ENCODE measurements at places on chromosomes 4 and X.

GRCh38 chrX:39212456-39212855 lies 411.2 kb downstream of the MID1IP1 start:
- DNase-seq, result no peak

GRCh38 chr4:140242357-140243277 lies 88.6 kb upstream of the MAML3 start:
- no peak for DNase-seq

- no peak for DNase-seq
These were observed 203.4 kb downstream of the MAML3 start for GRCh38 chr4:139950568-139950967.

GRCh38 chr4:120722655-120723054 lies 199.9 kb downstream of the PRDM5 start:
- DNase-seq, result no peak

Data from activated CD4-positive, CD25-positive, alpha-beta regulatory T cell treated with anti-CD3 and anti-CD28 coated beads, Interleukin-2, amount 50 U/mL, for 72 hours (primary cell).